Activated B cell treated with CpG ODN at 0.5 μM for 24 hours (primary cell): ENCODE measurements at places on chromosomes 2 and 18. TPM values are rescaled to one million over a fixed set of nuclear protein-coding genes. Genes with fewer than 3 reads are reported as not detected.

DNA sequence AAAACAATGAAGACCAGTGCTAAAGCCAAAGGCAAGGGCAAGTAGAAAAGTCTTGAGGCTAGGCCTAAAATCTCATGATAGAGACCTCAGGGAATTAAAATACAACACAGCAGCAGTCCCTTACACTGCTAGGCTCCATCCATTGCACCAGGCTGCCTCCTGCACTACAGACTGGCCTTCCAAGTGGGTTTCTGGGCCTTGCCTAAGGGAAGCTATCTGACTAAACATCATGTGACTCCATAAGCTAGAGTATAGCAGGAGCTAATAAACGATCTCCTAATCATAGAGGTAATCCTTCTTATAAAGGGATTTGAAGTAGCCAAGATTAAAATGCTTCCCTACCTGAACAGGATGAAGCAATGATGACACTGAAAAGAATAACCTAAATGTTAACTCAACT lies 77.6 kb upstream of the NFU1 start:
- DNase-seq = no peak

DNA sequence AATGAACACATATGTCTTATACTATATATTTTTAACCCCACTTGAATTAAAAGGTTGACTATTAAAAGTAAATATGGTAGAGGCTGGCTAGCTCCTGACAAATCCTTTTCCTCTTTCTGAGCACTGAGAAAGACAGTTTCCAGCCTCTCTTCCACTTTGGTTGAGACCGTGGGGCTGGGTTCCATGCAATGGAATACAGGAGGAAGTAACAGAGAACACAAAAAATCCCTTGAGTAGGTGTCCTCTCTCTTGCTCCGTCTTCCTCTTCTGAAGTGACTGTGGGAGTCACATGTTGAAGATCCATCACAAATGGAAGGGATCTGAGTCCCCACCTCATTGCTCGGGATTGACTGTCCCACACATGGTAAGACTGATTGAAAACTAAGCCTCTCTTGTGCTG lies 36.6 kb upstream of the SIGLEC15 start:
- DNase-seq = no peak

DNA sequence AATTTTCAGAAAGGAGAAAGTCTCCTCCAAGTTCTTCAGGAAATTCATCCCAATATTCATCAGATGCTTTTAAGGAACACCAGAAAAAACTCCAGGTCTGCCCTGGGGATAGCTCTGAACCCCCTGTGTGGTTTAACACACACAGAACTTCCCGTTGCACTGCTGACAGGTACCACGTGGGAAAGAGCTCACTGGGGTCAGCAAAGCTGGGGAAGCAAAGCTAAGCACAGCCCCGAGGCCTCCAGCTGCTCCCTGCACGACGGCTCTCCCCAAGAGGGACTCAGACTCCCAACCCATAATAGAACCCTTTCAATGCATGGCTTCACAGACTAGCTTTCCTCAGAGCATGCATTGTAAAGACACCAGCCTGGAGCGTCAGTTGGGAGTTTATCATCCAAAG lies 28.0 kb downstream of the ADI1 start:
- no peak for DNase-seq

DNA sequence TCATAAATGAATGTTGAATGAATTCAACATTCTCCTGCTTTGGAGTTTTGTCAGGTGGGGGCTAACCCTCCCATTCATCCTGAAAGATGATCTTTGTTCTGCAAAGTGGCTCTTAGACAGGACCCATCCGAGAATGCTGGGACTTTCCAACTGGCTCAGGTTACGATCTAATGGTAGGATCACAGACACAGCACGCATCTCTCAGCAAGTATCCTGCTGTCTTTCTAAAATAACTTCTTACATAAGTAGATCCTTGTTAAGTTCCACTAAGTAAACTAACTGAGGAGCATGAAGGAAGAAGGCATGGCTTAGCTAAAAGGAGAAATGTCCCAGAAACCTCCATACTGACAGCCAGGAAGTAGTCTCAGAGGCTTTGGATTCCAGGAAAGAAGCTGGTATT lies 23.7 kb downstream of the CYP27A1 start:
- no peak for DNase-seq

DNA sequence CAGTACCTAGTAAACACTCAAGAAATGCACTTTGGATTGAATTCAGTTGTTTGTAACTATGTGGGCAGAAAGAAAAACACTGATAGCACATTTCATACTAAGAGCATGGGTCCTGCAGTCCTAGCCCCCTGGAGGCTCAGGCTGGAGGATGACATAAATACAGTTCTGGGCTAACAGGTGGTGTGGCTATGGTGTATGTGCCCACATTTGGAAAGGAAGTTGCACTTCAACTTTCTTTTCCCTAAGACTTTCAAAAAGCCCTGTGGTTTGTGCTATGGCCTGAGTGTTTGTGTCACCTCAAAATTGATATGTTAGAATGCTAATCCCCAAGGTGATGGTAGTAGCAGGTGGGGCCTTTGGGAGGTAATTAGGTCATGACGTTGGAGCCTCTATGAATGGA lies 218.2 kb downstream of the CDCA7 start:
- no peak for DNase-seq

CRYGD gene
- not detected in 2 replicates for total RNA-seq

ARHGEF33 gene
- total RNA-seq = 0.27 and 0.69 TPM in 2 replicates
